EH (cell line): ENCODE measurements at places on chromosomes 3 and 15.

GRCh38 chr3:122374034-122374433 is 9.0 kb downstream of the MIX23 start:
- no peak for DNase-seq

DNA sequence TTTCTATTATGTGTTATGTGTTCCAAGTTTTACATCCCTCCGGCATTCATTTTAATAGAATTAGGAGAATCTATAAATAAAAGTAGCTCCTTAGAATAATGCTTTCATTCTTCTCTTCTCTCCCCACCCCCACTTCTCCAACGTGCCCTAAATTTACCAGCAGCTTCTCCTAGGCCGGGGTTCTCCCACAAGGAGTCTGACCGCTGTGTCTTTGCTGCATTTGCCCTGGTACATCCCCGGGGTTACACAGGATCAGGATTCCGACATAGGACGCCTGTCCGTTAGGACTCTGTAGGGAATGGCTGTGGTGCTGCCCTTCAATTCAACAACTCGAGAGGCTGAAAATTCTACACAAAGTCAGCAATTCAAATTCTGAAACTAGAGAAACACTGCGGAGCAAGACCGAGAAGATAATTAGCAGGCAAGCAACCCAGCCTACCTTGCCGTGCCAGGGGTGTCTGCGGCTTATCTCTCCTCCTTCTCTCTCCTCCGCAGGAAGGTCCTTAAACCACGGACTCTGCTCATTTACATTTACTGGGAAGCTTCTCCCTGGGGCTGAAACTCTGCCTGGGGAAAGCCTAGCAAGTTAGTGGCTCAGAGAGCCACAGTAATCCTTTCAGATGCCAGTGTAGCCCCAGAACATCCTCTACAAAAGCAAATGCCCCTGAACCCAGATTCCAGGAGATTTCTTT is 18.8 kb downstream of the PCSK6 start:
- DNase-seq: no peak

GRCh38 chr3:42505849-42506410 is 3.5 kb downstream of the VIPR1 start:
- no peak for DNase-seq

- no peak for DNase-seq
Observed at GRCh38 chr3:9047452-9048346, 84.4 kb upstream of the RAD18 start.

DNA sequence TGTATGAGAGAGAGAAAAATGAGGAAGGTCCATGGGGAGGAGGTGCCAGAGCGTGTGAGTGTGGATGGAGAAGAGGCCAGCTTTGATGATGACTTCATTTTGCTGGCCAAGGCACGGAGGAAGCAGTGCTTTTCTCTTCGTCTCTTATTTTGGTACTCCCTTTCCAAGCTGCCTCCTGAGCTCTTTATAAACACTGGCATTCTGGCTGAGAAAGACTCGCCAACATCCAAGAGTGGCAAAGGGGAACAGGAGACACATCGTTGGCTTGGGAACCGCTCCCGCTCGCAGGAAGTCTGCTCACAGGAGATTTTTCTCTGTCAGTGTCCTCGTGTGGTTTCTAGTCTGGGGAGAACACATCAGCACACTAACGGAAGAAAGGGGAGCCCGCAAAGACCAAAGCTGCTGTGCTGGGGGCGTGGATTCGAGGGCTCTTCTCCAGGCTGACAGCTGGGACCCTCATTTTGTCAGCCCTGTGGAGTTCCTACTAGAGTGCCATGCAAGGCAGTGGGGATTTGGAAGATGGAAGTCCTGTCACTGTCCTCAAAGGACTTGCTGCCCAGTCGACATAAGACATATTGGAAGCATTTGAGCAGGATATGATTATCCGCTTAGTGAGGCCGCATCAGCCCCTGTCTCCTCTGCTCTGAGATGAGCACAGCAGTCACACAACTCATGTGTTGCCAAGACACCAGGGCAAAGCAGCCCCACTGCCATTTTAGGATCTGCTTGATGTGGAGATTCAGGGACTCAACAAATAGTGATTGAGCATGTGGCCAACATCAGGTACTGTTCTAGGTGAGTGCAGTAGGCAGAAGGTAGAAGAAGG is 8.0 kb upstream of the SEMA4B start:
- no peak for DNase-seq

GRCh38 chr3:115768661-115769060 is 145.4 kb downstream of the GAP43 start:
- no peak for DNase-seq

DNA sequence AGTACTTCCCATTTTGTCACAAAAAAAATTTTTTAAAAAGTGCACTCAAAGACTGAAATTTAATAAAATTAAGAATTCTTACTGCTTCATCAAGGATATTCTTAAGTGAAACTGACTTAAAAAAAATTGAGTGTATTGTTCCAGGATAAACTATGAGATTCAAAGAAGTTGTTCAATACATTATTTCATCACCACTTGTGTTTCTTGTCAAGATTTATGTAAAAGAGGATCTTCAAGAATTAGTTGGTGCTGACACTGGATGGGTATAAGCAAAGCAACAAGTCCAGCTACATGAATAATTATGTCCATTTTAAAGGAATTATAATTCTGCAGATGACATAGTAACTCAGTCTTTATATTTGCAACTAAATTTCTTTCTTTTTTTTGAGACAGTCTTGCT is 4.3 kb upstream of the AP4E1 start:
- no peak for DNase-seq

DNA sequence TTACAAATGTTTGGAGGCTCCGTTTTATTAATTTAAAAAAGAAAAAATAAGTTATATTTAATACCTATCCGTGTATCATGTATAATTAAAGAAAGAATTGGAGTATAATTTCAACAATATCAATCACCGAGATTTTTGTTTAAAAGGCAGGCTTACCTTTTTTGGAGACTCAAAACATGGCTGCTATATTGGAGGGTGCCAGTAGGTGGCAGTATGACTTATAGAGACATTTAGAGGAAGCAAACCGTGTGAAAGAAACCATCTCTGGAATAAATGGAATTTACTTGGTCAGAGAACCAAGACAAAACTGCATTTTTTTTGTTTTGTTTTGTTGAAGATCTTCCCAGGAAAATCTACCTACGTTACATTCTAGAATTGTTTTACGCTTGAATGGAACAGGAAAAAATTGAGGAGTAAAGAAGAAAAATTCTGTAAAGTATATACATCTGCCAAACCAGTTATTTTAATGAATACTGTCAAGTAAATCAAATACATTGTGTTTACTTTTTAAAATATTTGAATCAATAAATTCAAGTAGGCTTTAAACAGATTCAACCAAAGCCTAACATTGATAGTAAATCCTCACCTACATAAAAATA is 802.6 kb upstream of the ALCAM start:
- DNase-seq: peak; percentile 65

- no peak for DNase-seq
Observed at GRCh38 chr15:84714821-84715220, 1.1 kb downstream of the SEC11A start.

- peak; percentile 51 for DNase-seq
Observed at GRCh38 chr3:110697961-110698360, 373.7 kb upstream of the NECTIN3 start.

- peak; percentile 3 for DNase-seq
Observed at GRCh38 chr3:74862476-74862875, 248.0 kb upstream of the CNTN3 start.

GRCh38 chr15:62348118-62348517 is 183.0 kb upstream of the C2CD4B start:
- no peak for DNase-seq

DNA sequence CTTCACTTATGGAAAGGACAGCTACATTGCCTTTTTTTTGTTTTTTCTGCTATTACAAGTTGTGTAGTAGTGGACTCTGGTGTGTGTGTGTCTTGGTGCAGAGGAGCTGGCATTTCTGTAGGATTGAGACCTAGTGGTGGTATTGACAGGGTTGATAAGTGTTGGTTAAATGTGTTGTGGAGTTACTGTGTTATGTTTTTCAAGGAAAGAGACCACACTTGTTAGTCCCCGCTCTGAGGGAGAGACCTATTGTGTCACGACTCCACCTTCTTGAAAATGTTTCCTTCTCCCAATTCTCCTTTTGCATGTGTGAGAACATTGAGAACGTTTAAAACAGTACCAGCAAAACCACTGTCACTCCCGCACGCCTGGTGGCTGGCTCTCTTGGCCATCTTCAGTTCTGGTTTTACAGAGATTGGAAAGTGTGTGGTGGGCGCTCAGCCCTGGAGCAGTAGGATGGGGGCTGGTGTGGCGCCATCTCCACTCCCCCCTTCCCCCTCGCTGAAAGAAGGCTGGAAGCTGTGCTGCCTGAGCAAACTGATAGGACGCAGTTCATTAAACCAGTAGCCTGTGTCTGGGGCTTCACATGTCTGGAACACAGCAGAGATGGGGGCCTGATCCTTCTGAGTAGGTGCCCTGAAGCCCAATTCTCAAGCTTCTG is 5.5 kb downstream of the KLF13 start:
- no peak for DNase-seq

DNA sequence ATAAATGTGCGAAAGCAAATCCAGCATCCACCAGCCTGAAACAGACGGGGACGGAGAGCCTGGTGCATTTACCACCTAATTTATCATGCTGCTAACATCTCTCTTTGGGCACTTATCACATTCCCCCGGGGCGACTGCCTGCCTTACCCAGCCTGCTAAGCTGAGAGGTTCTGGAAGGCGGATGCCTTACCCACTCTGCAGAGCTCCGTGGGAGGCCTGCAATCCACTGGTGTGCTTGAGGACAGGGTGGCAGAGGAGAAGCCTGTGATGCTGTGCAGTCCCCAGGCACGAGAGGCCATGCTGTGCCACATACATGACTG is 25.5 kb downstream of the MGLL start:
- DNase-seq: no peak

DNA sequence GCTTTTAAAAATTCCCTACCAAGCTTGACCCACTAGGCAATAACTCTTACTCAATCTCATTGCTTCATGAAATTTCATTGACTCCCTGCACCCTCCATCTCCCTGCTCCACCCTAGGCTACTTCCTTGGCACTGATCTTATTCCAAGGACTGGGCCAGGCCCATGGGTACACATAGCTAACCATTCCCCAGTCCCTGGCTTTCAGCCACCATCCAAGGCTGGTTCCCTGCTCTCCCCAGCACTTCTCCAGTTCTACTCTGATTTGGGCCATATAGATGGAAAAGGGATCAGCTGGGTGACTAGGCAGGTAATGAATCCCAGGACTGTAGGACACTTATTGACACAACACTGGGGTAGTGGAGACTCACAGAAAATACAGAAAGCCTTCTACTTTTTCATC is 88.1 kb upstream of the NEO1 start:
- DNase-seq: no peak

DNA sequence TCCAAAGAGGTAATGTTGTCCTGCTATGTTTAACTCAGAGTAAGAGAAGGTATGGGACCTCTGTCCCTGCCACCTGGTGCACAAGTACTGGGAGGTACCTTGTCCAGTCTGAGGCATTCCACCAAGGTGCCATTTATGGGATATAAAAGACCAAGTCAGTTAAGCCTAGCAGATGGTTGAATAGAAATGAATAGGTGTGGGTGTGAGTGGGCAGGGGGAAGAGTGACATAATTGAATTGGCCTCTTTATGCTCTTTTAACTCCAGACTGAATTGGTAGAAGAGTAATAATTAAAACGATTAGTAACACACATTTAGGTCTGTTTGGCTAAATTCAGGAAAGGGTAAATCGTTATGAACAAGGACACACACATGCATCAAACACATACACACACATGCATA is 562 bp downstream of the ADGRG7 start:
- DNase-seq: no peak

DNA sequence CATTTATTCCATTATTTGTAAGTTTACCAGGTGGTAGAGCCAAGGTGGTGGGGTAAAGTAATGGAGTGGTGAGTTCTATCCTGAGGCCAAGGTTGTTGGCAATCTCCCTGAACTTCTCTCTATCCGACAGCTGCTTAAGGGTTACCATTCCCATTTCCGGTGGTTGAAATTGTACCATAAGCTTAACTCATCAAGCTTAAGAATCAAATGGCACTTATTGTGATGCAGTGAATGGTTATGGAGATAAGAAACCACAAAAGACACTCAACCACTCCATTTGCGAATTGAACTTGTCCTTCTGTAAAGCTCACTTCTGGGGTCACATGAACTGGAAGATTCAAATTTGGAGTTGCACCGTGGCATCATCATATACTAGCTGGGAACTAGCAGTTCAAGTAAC is 287.4 kb upstream of the SLCO3A1 start:
- no peak for DNase-seq

DNA sequence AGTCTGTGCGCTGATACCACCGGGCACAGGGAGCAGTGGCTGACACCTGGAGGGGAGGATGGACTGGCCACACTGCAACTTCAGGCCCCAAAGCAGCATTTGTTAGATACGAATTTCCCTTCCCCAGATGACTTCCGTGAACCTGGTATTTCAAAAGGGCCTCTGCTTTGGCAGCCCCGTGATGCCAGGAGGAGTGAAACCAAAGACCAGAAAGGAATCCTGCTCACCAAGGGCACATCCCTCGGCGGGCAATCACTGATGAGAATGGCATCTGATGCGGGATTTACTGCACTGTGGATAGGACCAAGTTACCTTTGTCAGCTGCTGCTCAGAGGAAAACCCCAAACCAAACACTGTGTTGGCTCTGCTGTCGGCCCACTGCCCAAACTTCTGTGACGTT is 65.5 kb downstream of the WHAMM start:
- DNase-seq: no peak

- DNase-seq: no peak
Observed at GRCh38 chr3:161607056-161607455, 110.4 kb downstream of the OTOL1 start.

DNA sequence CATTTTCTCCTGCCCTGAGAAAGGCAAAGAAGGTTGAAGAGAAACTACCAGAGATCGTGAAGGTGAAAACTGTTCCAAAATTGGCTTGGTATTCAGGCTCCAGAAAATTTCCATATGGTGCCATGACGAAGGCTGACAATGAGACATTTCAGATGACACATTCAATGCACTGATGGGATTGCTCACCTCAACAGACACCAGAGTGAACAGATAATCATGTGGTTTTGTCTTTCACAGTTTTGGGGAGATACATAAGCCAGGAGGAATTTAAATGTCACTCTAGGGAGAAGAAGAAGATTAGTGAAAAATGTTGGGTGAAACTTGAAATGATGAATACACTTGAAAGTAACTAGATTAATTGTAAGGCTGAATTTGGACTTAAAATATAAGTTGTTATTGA is 339.7 kb upstream of the EPHA3 start:
- no peak for DNase-seq

- DNase-seq: no peak
Observed at GRCh38 chr3:193971966-193972365, 164.0 kb upstream of the HES1 start.

DNA sequence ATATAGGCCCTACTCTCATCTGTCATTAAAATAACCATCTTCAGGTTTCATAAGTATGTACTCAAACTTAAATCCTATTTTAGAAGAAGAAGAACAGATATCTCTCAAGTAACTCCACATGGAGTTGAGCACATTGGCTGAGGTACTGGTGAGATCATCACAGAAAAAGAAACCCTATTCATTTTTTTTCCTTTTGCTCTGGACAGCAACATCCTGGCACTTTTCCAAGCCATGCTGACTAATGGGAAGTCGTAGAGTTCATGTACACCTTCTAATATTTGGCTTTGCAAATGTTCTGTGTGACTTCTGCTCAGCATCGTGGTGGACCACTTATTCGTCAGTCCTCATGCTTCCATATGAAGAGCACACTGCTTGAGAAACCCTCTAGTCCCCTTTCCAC is 336.0 kb upstream of the KCNH8 start:
- no peak for DNase-seq
